Activated T-cell treated with anti-CD3 and anti-CD28 coated beads, Interleukin-2, amount 50 U/mL, for 48 hours (primary cell): ENCODE measurements at places on chromosomes 6 and 20.
A peak's percentile ranks its signal among the peaks of the same experiment; 100 is the strongest.

- no peak for DNase-seq
Measured at GRCh38 chr6:72525821-72526510, 95.9 kb upstream of the KCNQ5 start.

GRCh38 chr6:15305909-15306308, 60.0 kb downstream of the JARID2 start:
- DNase-seq = no peak

DNA sequence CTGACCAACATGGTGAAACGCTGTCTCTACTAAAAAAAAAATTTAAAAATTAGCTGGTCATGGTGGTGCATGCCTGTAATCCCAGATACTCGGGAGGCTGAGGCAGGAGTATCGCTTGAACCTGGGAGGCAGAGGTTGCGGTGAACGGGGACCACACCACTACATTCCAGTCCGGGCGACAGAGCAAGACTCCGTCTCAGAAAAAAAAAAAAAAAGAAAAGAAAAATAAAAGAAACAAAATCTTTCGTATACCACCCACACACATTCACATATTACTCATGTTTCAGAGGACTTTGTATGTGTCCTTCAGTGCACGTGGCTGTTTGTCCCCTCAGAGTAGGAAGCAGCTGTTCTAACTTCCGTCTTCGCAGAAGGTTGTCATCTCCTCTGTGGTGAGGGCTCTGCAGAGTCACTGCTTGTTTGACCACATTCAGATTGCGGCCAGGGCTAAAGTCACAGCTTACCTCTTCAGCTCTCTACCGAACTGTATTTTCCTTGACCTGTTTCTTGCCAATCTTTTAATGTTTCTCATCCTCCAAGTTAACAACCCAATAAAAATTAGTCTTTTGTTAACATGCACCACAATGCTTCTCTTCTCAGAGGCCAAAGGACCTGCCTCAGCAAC, 36.6 kb upstream of the HIVEP1 start:
- DNase-seq = peak; percentile 44

GRCh38 chr6:42898891-42899361, 16.9 kb upstream of the PTCRA start:
- DNase-seq = peak; percentile 73

DNA sequence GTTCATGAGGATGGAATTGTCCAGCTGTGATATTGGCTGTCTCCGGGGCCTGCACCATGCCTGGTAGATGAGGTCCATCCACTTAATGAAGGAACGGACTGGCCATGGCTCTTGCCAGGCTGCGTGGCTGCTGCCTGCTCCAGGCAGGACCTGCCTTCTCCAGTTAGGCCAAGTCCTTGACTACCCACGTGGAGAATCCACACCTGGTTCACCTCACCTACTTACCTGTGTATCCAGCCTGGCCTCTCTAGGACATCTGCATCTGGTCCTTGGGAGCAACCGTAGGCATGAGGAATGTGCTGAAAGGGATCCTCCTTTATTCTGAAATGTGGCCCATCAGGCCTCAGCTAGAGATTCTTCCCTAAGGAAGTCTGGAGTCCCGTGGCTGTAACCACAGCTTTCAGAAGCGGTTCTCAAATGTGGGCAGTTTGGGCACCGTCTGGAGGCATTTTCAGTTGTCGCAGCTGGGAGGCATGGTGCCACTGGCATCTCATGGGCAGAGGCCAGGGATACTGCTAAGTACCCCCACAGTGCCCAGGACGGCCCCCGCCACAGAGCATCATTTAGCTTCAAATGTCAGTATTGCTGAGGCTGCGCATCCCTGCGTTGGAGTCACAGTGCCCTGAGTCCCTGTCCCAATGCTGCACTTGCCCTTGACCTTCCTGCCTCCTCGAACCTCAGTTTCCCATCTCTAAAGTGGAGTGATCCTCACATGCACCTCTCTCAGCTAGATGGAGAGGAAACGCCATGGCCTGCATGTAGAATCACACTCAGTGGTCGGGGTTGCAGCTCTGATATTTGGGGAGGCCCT, 67.5 kb downstream of the PHACTR3 start:
- no peak for DNase-seq

DNA sequence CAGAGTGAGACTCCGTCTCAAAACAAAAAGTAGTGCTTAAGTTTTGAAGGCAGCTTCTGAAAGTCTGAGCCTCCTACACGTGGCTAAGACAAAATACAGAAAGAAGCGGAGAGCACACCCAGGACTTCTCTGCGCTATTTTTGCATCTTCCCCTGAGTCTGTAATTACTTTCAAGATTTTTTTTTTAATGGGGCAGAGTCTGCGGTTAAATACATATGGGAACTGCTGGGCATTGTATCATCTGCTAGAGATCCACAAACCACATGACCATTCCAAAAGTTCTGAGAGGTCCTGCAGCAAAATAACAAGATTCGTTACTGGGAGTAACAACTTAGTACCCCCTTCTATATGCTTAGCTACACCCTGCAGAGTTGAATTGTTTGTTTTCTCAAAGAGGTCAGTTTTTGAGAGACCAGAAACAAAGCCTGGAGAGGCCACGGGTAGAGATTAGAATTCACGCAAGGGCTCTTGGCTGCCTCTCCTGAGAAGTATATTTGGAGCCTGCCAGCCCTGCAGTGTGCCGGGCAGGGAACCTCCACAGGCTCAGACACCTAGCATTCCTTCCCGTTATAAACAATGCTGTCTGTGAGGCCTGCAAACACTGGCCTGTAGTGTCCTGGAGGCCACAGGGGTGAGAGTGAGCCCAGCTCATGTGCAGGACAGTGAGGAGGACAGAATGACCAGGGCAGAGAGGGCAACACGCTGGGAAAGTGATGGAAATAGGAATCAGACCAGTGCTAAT, 48.2 kb upstream of the FAM50B start:
- no peak for DNase-seq

DNA sequence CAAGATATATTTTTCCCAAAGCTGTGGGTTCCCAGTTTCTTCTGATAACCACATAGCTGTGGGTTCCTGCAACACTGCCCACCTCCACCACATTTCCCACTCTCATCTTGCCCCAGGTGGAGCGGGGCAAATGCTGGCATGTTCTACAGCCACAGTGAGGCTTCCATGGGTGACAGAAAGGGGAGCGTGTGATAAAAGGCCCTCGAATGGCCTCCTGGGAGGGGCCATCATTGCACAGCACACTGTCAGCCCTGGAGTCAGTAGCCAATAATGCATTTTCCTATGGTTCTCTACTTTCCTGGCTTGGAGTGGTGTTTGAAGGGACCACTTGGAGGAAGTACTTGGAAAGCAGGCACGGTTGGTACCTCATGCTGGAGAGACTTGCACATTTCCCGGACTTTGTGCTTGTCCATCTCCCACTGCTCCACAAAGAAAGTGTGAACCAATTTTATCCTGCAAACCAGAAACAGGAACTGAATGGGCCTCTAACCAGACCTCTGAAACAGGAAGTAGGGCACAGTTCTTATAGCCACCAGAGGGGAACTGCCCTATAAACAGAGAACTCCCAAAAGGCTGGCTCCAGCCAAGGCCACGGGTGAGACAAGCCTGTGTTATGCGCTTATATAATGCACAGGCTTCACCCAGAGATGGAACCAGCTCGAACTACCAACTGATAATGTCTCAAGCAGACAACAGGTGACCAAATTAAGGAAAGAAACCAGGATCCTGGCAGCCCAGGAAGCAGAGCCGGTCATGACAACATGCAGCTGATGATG, 8.6 kb downstream of the MAP3K5 start:
- DNase-seq = no peak

DNA sequence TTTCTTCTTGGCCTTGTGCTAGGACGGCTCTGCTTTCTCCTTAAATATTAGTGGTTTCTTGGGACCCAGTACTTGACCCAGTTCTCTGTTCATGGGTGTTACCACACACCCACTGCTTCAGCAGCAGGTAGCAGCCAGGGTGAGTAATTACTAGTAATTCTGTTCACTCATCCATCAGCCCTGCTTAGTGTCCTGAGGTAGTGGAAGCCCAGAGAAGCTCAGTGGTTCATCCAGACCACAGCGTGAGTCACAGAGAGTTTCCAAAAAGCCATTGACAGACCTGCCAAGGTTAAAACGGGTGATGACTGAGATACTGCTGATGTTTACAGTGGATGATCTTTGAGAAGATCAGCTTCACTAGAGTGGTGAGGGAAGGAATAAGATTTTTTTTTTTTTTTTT, 51.7 kb upstream of the HINT3 start:
- peak; percentile 72 for DNase-seq

GRCh38 chr6:94636780-94637385, 940.5 kb upstream of the MANEA start:
- DNase-seq = no peak

DNA sequence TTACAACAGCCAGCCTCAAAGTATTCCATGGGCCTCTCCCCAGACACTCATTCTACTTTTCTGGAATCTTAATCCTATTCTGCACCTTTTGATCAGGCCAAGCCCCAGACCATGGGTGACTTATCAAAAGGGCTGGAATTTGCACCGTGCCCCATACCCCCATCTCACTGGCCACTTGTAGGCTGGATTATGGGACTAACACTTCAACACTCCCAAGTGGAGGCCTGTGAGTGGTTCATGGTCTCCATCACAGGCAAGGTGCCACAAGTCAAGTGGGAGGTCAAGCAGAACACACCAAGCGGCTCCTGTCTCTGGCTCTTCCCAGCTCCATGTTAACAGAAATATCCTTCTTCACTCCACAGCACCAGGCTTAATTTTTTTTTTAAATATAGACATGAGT, 212.3 kb upstream of the HEY2 start:
- no peak for DNase-seq
